ENCODE measurements at places on chromosomes 3 and 15.

- no peak overlapping the region for H3K4me3 ChIP-seq
- H3K4me1 ChIP-seq, result peaks cover 8% of the 10 kb centered on the region
- DNase-seq, result no peak
These were observed 2.4 kb upstream of the MAGI1 start for GRCh38 chr3:66041116-66041515.

DNA sequence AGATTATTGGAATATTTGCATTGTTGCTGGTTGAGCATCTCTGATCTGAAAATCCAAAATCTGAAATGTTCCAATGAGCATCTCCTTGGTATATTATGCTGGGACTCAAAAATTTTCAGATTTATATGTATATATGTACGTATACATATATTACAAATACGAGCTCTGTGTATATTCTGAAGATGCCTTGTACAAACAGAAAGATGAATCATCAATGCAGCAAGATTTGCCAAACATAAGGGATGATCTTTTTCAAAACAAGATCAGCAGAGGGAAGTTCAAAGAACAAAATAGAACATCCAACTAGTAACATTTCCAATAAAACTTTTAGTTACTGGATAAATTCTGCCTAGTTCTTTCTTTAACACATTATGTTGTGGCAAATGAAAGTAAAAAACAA is 42.5 kb downstream of the HERC1 start:
- no peak overlapping the region for H3K4me3 ChIP-seq
- peaks cover 8% of the 10 kb centered on the region for H3K36me3 ChIP-seq
- peaks cover 15% of the 10 kb centered on the region for H3K4me1 ChIP-seq
- no peak overlapping the region for H3K27ac ChIP-seq

DNA sequence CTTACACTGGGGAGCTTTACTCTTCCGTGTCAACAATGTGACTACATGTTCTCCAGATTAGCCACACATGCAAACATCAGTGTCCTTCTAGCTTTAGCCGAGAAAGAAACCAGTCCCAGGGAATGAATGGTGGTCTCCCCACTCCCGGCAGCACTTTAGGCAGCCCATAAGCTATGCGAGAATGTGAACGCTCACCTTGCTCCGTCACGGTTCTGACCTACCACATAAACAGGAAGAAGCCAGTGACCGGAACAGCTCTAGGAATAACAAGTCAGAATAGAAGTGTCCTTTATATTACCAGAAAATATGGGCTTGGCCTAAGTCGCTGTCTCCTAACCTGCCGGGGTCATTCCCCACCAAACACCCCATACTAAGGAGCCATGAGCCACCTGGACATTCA is 98.0 kb upstream of the ABHD17C start:
- no peaks in the 10 kb centered on the region for H3K4me1 ChIP-seq
- H3K4me3 ChIP-seq, result no peak overlapping the region
- H3K27ac ChIP-seq, result no peak overlapping the region
- H3K36me3 ChIP-seq, result no peaks in the 10 kb centered on the region
- peaks cover 8% of the 10 kb centered on the region for H3K27me3 ChIP-seq

DNA sequence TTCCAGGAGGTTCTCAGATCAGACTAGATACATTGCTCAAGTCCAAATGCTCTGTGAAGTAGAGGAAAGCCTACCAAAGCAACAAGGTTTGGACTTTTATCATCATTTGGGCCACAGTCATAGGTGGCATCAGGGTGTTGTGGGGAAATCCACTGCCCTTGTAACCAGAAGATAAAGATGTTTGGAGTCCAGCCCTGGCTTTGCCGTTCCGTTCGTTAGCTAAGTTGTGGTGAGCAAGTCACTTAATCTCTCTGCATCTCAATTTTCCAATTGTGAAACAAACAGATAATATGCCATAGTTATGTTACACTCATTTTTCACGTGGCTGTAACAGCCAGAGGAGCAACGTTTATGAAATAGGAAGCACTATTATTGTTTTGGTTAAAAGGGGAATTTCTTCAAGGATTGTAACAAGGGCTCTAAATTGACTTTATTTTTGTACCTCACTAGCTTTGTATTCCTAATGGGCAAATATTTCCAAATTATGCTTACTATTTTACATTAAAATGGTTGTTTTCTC is 125.6 kb downstream of the CD47 start:
- H3K27ac ChIP-seq, result no peak overlapping the region
- no peak overlapping the region for H3K4me3 ChIP-seq
- peaks cover 4% of the 10 kb centered on the region for H3K4me1 ChIP-seq
- peaks cover 2% of the 10 kb centered on the region for H3K36me3 ChIP-seq
- peaks cover 4% of the 10 kb centered on the region for H3K27me3 ChIP-seq
- no peak for DNase-seq

DNA sequence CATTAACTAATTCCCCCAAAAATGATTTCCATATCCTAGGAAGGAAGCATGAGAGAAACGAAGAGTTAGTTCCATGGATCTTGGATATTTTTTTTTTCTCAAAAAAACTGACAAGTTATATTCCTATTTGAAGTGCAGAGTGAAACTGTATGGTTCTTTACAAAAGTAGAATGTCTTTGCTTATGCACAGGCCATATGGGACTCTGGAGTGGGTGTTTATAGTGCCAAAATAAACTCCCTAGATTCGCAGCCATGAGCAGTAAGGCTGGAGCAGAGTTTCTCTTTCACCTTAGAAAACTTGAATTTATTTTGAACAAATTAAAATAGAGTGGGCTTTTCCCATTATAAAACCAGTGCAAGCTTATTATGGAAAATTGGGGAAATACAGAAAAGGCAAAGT is 239.7 kb downstream of the PDCD6IP start:
- no peaks in the 10 kb centered on the region for H3K27me3 ChIP-seq
- H3K27ac ChIP-seq, result no peak overlapping the region
- H3K36me3 ChIP-seq, result no peaks in the 10 kb centered on the region
- DNase-seq, result no peak
- H3K4me3 ChIP-seq, result no peak overlapping the region

DNA sequence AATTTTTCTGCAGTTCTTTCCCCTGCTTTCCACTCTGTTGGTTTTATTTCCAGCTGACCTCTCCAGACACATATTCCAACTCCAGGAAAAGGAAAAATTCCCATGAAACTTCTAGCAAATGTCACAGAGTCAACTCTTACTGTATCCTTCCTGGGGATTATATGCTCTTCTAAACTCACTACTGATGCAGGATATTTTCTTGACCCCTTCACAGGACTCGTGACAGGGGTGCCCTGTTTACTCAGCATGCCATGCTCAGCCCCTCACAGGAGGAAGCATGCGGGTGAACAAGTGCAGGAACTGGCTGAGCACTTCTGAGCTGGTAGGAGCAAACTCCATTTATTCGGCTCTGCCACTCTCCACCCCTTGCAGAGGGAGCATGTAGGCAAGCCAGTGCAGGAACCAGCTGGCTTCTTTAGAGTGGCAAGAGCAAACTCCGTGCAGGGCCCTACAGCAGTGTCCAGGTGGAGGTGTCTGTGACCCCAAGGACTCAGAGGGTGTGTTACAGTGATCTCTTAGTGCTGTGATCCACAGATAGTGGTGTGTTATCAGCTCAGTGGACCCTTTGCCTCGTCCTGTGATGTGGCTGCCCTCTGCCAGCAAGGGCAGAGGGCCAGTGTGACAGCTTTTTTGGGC is 413.6 kb upstream of the GRM7 start:
- H3K27ac ChIP-seq, result no peak overlapping the region

DNA sequence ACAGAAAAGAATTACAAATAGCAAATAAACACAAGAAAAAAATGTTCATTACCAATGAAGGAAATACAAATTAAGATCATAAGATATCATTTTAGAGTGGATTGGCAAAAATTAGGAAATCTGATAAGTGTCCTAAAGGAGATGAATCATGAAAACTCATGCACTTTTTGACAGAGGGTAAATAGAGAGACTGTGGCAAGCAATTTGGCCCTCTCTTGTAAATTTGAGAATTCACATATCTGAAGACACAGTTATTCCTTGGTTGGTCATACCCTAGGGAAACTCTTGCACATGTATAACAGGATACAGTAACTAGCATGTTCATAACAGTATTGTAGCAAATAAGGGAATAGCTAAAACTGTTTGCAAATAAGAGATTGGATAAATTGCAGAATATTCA is 246.0 kb upstream of the GADL1 start:
- peaks cover 2% of the 10 kb centered on the region for H3K36me3 ChIP-seq
- no peak overlapping the region for H3K27ac ChIP-seq
- no peaks in the 10 kb centered on the region for H3K4me1 ChIP-seq
- peaks cover 4% of the 10 kb centered on the region for H3K27me3 ChIP-seq
- H3K4me3 ChIP-seq, result no peak overlapping the region
- no peak for DNase-seq

DNA sequence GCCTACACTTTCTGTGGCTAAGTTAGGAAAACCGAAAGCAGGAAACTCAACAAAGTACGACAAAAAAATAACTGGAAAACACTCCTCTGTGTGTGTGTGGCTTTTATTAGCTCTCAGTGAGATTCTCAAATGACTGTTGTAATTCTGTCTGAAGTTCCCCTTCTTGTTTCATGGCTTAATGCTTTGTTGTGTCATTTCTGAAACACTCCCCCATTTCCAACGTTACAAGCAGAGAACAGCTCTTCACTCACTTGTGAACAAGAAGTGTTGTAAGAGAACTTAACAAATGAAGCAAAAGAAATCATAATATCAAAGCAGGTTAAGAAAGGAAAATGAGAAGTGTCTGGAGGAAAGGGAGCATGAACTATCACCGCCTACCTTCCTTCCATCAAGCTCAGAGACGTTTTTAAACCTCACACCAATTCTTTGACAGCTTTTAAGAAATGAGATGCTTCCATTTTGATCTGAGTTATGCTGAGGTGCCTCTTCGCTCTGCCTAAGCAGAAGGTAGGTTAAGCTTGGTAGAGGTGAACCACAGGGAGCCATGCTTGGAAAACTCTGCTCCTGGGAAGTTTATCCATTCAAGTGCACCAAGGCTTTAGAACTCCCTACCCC is 12.4 kb upstream of the SEC62 start:
- H3K4me3 ChIP-seq, result no peak overlapping the region
- peaks cover 5% of the 10 kb centered on the region for H3K27me3 ChIP-seq
- no peaks in the 10 kb centered on the region for H3K36me3 ChIP-seq
- peaks cover 9% of the 10 kb centered on the region for H3K4me1 ChIP-seq
- no peak for DNase-seq
- H3K27ac ChIP-seq, result no peak overlapping the region

GRCh38 chr15:97215629-97216028 is 744.9 kb upstream of the ARRDC4 start:
- no peaks in the 10 kb centered on the region for H3K27me3 ChIP-seq
- no peaks in the 10 kb centered on the region for H3K4me1 ChIP-seq
- no peaks in the 10 kb centered on the region for H3K36me3 ChIP-seq
- no peak overlapping the region for H3K4me3 ChIP-seq

DNA sequence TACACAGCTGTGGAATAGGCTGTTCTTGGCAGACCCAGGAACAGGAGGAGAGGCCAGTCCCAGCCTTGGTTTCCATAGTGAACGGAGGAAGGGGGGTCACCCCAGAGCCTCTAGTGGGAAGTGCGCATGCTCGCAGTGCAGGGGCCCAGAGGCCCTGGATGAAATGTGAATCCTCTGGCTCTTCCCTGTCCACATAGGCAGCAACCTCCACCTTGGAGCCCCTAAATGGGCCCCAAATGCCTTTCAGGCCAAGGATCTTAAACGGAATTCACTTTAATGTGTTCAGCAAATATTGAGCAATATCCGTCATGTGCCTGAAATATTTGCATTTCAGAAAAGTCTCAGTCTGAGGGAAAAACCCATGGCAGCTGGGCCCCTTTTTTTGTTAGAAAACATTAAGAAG is 3.3 kb upstream of the NDN start:
- H3K36me3 ChIP-seq, result no peaks in the 10 kb centered on the region
- H3K4me3 ChIP-seq, result no peak overlapping the region
